NCI-H1092 treated with DMSO at 0.1 percent for 48 hours (cell line): ENCODE measurements at places on chromosomes 5 and 9.

DNA sequence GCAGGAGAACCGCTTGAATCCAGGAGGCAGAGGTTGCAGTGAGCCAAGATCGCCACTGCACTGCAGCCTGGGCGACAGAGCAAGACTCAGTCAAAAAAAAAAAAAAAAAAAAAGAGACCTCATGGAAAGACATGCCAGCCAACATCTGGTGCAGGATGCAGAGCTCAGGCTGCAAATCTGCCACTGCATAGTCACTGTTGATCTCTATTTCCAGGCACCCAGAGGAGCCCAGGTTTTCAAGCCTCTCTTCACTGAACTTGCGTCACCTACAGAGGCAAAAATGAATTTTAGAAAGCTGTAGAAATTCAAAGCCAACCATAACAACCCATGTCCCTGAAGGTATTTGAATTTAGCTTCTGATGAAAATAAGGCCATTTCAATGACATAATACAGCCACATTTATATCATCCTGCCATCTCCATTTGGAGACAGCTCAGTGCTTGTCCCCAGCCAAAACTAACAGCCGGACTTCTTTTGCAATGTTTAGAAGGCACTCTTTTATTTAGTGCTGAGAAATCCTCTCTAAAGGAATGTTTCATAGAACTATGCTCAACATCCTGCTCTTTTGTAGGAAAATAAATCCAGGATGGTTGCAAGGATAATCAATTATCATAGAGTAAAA lies 113.3 kb downstream of the SNX18 start:
- no peak for DNase-seq

DNA sequence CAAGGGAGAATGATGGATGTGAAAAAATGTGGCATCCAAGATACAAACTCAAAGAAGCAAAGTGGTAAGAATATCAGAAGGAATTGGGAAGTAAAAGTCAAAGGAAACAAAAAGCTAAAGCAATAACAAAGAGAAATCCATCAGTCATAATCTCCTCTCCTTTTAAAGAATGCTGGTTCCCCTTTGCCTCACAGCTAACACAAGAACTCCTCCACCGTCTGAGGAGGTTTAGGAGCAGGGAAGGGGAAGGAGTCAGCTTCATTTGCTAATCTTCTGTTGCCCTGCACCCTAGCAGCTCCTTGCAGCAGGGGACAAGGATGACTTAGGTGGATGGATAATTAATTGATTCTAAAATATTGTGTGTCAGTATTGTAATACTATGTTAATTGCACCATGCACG lies 16.4 kb downstream of the CD274 start:
- DNase-seq = no peak

DNA sequence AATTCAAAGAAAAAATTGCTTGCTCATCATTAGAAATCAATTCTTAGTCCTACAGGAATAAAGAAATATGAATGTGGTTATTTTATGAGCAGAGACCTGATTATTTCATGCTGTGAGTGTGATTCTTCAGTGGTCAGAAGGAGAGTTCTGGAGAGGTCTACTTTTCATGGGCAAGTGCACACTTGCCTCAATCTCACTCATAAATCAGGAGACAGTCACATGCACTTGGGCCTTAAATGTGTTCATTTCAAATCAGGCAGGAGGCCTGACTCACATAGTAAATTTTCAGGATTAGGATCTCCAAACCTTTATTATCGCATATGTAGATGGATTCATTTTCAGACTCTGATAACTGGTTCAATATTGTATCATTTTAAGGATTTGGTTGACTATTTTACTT lies 323.2 kb upstream of the CCNH start:
- DNase-seq = no peak

DNA sequence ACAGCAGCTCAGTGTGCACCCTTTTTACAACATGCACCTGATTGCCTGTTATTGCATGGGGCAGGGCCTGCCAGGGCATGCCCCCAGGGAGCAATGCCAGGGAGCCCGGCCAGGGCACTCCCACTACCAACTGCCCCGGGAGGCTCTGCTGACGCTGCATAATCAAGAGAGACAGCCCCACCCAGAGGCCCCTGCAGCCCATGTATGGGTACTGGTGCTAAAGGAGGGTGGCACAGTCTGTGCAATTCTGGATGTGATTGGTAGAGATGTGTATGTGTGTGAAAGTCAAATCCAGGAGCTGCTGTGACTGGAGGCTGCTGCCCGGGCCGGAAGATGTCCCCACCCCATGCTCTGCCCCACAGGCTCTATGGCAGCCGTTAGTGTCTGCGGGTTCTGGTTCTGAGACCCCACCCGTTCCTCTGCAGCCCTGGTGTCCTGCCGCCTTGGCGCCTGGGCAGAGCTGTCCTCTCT lies 3.9 kb upstream of the NEURL1B start:
- no peak for DNase-seq

GRCh38 chr9:70020991-70021571 lies 22.6 kb upstream of the MAMDC2 start:
- no peak for DNase-seq

- peak; percentile 25 for DNase-seq
Observed at GRCh38 chr5:54243483-54244080, 66.8 kb downstream of the ARL15 start.

GRCh38 chr5:135161221-135161620 lies 127.2 kb upstream of the PITX1 start:
- no peak for DNase-seq

DNA sequence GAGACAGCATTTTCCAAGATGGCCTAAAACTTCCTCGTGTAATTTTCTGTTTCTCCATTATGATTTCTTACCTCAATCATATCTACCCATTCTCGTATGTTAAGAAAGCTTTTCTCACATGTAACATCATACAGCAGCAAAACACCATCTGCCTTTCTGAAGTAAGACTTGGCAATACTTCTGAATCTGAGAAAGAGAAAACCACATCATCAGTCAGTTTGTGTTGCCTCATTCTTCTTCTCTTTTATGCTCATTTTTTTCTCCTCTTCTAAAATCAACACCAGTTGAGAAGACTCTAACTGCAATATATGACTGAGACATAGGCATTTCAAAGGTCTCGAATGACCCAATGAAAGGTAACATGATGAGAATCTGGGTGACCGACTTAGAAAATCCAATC lies 66.0 kb downstream of the RASEF start:
- no peak for DNase-seq

GRCh38 chr5:68424799-68425537 lies 209.4 kb downstream of the PIK3R1 start:
- DNase-seq = no peak

GRCh38 chr5:172772112-172772906 lies 1.3 kb upstream of the DUSP1 start:
- peak; percentile 68 for DNase-seq

GRCh38 chr9:31873722-31874121 lies 510.7 kb upstream of the ACO1 start:
- no peak for DNase-seq

GRCh38 chr9:24413651-24414050 lies 132.0 kb downstream of the IZUMO3 start:
- no peak for DNase-seq

DNA sequence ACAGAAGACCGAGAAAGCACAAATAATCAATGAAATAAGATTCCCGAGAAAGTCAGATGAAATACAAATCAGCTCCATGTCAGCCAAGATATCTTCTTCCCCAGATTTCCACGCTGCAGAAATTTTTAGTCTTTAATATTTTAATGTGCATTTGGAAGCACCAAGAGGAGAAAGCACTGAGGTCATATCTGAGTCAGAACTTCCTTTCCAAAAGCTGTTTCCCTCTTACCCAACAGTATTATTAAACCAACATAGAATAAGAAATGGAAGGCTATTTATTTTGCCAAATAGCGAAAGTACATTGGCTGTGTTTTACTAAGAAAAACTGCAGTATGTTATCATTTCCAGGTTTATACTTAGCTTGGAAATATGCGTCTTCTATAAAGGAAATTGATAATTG lies 772.1 kb upstream of the CDH9 start:
- no peak for DNase-seq

DNA sequence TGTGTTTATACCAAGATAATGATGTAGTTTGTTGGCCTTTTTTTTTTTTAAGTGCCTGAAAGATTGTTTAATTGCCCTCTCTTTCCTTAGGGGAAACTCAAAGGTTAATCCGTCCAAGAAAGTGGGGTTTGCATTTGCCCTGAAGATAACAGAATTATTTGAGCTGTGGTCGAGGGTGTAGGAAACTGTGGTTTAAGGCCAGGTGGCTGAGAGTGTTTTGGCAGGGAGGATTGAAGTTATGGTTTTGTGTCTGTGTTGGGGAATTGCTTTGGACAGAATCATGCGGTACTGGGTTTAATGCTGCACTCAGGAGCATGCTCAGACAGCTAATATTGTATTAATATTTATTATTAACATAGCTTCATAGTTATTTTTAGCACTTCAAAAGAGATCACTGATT lies 509.8 kb downstream of the EBF1 start:
- no peak for DNase-seq

- no peak for DNase-seq
Observed at GRCh38 chr5:2482778-2483177, 268.7 kb downstream of the IRX2 start.
